K562 (cell line): ENCODE measurements at places on chromosomes 16 and 17. TPM values are rescaled to one million over a fixed set of nuclear protein-coding genes. Genes with fewer than 3 reads are reported as not detected.

- DNase-seq, result peak; percentile 37
Observed at GRCh38 chr16:1707193-1707790, 1.3 kb downstream of the MAPK8IP3 start.

GRCh38 chr16:29744541-29745101, 1.2 kb downstream of the C16orf54 start:
- no peak for DNase-seq

GRCh38 chr16:77838597-77839255, 50.4 kb downstream of the VAT1L start:
- DNase-seq, result no peak

The CCL1 gene
- total RNA-seq, result not detected in 2 replicates

The KIF19 gene
- not detected in 2 replicates for total RNA-seq

The UNC13D gene
- total RNA-seq, result 222 and 244 TPM in 2 replicates

The SCNN1G gene
- total RNA-seq, result 0.04 TPM in 1 of 2 replicates, not detected in the other

DNA sequence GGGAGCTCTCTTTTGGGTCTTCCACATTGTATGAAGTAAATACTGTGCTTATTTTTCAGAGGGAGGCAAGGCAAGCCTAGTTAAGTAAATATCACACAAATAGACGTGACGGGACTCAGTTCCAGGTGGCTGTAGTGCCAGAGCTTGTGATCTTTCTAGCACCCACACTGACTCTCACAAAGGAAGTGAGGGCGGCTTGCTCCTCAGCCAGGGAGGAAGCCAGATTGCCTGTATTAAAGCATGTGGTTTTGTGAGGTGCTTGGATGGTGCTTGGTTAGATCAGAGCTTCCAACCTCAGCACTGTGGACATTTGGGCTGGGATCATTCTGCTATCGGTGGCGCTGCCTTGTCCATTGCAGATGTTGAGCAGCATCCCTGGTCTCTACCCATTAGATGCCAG, 80.1 kb downstream of the VAT1L start:
- DNase-seq, result no peak

- DNase-seq, result no peak
Observed at GRCh38 chr16:2054543-2055245, 6.9 kb downstream of the TSC2 start.

DNA sequence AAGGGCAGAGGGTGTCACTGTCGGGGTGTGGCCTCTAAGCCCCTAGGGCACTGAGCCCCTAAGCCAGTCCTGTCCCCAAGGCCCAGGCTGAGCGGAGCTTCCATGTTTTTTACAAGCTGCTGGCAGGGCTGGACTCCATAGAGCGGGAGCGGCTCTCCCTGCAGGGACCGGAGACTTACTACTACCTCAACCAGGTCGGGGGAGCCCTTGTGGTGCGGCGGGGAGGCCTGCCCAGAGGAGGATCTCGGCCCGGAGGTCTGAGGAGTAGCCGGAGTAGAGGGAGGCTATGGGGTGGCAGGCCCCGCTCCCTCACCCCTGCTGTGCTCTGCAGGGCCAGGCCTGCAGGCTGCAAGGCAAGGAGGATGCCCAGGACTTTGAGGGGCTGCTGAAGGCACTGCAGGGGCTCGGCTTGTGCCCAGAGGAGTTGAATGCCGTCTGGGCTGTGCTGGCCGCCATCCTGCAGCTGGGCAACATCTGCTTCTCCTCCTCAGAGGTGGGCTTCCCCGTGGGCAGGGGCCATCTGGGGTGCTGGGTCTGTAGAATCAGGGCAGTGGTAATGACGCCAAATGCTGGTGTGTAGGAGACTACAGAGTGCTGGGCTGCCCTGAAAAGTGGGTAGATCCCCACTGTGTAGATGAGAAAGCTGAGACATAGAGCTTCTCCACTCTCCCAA, 4.9 kb downstream of the MYO15B start:
- no peak for DNase-seq

DNA sequence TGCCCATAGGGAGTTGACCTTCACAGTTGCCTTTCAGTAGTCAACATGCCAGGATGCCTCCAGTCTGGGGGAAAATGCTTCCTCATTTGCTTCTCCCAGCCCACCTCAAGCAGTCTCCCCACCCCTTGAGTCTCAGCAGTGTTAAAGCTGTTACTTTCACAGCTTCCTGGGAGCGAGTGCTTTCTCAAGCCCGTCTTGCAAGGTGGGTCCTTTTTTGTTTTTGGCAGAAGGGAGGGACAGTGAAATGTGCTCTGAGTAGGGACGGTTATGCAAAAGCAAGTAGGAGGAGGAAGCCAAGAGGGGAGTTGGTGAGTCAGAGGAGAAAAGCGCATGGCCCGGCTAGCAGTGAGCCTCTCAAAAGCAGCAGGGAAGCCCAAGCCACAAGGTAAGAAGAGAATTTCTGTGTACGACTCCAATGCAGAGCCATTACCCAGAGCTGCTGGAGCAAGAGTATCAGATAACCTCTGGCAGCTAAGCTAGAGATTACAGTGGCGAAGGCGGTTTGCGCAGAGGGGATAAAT, at the start of gene CHST4:
Gene CHST4 (plus strand): TSS at position 316 of the 521 bp plus-strand sequence. CDS start 10,252 bp downstream, outside the sequence.
- no peak for DNase-seq

DNA sequence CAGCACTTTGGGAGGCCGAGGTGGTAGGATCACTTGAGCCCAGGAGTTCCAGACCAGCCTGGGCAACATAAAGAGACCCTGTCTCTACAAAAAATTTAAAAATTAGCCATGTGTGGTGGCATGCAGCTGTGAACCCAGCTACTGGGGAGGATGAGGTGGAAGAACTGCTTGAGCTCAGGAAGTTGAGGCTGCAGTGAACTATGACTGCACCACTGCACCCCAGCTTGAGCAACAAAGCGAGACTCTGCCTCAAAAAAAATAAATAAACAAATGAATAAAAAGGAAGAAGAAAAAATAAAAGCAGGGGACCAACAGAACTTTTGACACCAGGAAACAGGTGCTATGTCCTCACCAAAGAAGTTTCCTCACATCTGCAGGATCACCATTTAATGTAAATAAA, 14.2 kb downstream of the TERF2 start:
- DNase-seq, result no peak

GRCh38 chr16:78795433-78795832, 696.0 kb downstream of the WWOX start:
- no peak for DNase-seq

GRCh38 chr16:57276596-57276995, 7.9 kb downstream of the PLLP start:
- DNase-seq, result no peak

The BMERB1 gene
- 0.98 and 1.5 TPM in 2 replicates for total RNA-seq

The CACNG3 gene
- not detected in 2 replicates for total RNA-seq

The SLC4A1 gene
- 0.81 and 0.84 TPM in 2 replicates for total RNA-seq

DNA sequence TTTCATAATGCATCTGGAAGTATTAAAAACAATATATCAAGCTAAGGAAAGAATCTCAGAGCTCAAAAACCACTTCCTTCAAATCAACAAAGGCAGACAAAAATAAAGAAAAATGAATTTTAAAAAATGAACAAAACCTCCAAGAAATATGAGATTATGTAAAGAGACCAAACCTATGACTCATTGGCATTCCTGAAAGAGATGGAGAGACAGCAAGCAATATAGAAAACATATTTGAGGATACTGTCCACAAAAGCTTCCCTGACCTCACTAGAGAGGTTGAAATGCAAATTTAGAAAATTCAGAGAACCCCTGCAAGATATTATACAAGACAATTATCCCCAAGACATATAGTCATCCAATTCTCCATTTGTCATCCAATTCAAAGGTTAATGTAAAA, 311.3 kb upstream of the SOX9 start:
- DNase-seq, result no peak

GRCh38 chr17:81207610-81208581, 14.9 kb downstream of the CEP131 start:
- no peak for DNase-seq

- peak; percentile 56 for DNase-seq
Observed at GRCh38 chr17:66426397-66427033, 124.1 kb downstream of the PRKCA start.

DNA sequence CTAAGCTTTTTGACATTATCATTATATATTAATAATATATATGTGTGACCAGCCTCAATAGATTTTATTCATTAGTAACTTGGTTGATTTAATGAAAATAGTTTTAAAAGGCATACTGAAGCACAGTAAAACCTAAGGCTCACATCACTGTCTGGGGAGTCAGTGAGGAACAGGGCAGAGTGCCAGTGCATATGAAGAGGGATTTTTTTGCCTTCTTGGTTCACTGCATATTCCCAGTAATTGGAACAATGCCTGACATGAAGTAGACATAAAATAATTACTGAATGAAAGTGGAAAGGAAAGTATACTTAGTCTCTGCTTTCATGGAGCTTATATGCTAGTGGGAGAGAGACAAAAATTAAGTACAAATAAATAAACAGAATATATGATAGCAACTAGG, 81.1 kb downstream of the FTO start:
- no peak for DNase-seq

GRCh38 chr16:84677849-84678248, 22.0 kb upstream of the USP10 start:
- DNase-seq, result no peak

The CHD9NB gene
- 0.13 TPM in 1 of 2 replicates, not detected in the other for total RNA-seq

DNA sequence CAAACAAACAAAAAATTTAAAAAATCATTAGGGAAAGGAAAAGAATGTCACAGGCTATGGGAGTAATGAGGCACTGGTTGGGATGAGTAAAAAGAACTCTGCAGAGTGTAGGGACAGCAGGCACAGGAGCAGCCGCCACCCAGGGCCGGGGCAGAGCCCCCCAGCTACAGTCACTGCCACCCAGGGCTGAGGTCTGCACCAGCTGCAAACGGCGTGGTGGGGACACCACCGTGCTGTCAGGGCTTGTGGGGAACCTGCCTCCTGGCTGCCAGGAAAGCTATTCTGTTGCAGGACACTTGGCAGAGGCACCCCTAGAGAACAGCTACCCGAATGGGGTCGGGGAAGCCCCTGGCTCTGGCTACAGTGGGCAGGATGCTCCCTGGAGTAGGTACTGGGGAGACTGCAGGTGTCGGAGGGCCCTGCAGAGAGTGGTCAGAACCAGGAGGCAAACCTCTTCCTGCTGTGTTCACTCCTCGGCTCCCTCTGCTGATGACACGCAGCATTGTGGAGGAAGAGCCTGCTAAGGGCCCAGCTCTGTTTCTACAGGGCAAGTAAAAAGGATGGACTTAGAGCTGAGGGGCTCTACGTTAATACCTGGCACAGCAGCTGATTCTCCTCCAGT, 32.3 kb upstream of the CAPN15 start:
- DNase-seq, result peak; percentile 64

GRCh38 chr16:933581-933980, 37.2 kb downstream of the LMF1 start:
- no peak for DNase-seq

- peak; percentile 89 for DNase-seq
Observed at GRCh38 chr17:47850692-47851573, at the start of gene SP6. Gene SP6, minus strand, starts transcription at chr17:47851163. Its CDS starts 2,734 bp downstream, at chr17:47848429.

DNA sequence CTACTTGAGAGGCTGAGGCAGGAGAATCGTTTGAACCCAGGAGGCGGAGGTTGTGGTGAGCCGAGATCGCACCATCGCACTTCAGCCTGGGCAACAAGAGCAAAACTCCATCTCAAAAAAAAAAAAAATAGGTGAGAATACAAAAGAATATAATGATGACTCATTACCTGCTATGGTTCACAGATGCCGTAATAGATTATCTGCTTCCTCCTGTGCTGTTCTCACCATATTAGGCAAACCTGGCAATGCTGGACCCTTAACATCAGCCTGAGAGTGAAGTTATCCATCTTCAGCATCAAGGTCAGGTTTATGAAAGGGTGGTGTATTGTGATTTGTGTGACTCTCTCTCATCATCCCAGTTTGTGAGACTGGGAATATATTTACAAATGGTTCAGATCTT, 271.3 kb upstream of the CPHXL start:
- no peak for DNase-seq

- DNase-seq, result no peak
Observed at GRCh38 chr17:8872036-8872704, 4.7 kb upstream of the PIK3R6 start.

DNA sequence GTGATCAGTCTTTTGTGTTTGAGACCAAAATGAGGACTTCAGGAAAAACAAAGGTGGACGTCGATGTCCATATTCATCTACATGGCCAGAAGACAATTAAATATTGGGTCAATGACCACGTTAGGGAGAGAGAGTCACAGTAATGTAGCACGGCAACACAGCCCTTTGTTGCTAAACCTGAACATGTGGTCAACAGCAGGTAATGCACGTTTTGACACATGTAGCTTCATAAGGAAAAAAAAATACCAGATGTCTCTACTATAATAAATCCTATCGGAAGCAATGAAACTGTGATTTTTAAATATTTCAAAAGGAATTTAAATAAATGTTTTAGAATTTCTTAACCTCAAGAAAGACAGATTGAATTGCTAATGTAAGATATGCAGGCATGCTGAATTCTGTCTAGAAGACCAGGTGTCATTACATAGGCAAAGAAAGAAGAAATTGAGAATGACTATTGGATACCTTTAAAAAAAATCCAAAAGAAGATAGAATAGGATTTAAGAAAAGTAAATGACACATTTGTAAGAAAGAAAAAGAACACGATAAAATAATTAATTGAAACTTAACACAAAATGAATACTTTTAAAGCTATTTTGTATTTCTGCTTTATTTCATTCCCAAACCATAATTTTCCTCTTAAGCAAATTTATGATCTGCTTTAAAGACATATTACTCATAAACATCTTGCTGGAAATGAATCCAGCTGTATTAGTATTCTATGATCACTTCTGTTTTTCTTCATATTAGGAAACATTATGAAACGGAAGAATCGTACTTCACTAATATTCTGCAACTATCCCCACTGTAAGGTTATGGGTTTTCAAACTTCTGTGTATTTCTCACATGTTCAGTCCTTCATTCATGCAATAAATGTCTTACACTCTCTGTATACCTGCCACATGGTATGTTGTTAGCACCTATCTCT, 30.1 kb downstream of the ABCA8 start:
- no peak for DNase-seq

The CCDC78 gene
- total RNA-seq, result 13.4 and 14.4 TPM in 2 replicates

- DNase-seq, result no peak
Observed at GRCh38 chr16:2526135-2526534, 5.1 kb downstream of the CEMP1 start.

DNA sequence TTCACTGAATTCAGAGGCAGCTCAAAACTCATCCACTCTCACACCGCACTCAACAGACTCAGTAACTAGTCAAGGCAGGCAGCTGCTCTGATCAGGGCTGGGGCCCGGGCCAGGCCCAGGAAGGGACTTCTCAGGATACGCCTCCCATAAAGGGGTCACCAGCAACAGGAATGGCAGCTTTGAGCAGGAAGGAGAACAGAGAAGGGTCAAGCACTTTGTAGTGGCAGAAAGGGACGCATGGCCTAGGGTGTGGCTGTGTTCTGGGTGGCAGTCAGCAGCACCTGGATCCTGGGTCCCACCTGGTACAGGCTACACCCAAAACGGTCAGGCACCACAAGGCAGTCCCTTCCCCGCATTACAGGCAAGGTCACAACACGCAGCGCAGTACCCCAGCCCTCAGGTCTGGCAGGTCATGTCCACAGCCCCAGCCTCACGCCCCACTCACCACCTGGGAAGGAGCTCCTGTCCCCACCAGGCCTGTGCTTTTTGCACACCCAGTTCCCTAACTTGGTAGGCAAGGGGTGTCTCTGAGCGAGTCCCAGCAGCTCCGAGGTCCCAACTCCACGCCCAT, 99.7 kb downstream of the ZNF778 start:
- no peak for DNase-seq

- DNase-seq, result no peak
Observed at GRCh38 chr16:78213751-78214150, 114.3 kb downstream of the WWOX start.

- no peak for DNase-seq
Observed at GRCh38 chr16:6131526-6132050, 1034.0 kb upstream of the EEF2KMT start.
